ENCODE measurements at places on chromosomes 7 and 10. TPM values are rescaled to one million over a fixed set of nuclear protein-coding genes. Genes with fewer than 3 reads are reported as not detected.

CUZD1 gene
- total RNA-seq, result 1.8 TPM

DNA sequence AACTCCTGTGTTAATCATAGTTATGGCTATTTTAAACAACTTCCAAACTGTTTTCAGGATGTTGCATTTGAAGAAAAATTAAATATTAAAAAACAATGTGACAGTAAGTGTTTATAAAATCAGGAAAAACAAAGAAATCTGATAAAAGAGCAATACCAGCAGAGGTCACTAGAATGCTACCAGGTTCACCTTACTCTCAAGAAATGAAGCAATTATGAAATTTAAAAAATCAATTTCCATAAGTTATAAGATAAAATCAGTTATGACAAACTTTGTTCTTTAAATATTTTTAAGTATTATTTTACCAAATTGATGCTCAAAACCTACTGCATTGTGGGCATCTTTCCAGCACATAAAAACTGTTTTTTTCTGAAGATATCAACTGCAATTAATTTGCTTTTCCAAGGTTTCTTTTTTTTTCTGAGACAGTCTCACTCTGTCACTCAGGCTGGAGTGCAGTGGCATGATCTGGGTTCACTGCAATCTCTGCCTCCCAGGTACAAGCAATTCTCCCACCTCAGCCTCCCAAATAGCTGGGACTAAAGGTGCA lies 50.7 kb upstream of the RHEB start:
- no peak for DNase-seq
- H3K4me3 ChIP-seq, result no peak overlapping the region
- H3K36me3 ChIP-seq, result peaks cover 3% of the 10 kb centered on the region
- no peak overlapping the region for H3K27ac ChIP-seq
- H3K27me3 ChIP-seq, result no peaks in the 10 kb centered on the region

DNA sequence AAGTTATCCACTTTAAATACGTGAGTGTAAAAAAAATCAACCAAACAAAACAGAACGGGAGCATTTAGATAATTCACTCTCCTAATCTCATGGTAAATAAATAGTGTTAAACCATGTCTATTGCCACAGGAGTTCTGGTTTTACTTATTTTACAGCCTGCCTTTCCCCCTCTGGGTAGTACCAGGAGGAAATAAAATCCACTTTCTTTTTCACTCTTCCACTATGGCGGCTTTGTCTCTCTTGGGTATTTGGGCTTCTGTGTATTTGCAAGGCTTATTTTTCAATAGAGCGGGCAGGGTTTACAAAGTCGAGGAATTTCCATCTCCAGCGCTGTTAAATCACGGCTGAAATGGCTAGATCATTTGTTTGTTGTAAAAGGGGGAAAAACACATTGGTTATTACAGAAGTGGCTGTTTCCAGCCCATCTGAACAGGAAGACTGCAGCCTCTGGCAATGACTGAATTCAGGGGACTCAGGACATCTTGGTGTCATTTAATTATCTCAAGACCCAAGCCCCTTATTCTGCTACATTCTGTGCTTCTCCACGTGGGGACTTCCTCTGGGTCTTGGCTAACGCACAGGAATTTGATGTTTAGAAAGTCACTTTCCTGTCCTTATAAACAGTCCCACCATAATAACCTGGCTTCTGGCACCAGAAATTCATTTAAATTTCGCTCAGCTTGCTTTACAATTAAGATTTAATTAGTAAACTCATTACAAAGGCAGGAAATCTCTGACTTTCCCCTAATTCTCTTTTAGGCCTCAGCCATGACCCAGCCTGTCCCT lies 323.9 kb downstream of the GATA3 start:
- no peaks in the 10 kb centered on the region for H3K27me3 ChIP-seq
- peaks cover 10% of the 10 kb centered on the region for H3K36me3 ChIP-seq
- no peak overlapping the region for H3K4me3 ChIP-seq
- no peak overlapping the region for H3K27ac ChIP-seq

GRCh38 chr7:101555921-101556275 lies 73.2 kb downstream of the MYL10 start:
- H3K27ac ChIP-seq, result no peak overlapping the region
- no peaks in the 10 kb centered on the region for H3K4me1 ChIP-seq
- no peaks in the 10 kb centered on the region for H3K27me3 ChIP-seq
- no peak for DNase-seq
- H3K36me3 ChIP-seq, result no peaks in the 10 kb centered on the region
- no peak overlapping the region for H3K4me3 ChIP-seq

DNA sequence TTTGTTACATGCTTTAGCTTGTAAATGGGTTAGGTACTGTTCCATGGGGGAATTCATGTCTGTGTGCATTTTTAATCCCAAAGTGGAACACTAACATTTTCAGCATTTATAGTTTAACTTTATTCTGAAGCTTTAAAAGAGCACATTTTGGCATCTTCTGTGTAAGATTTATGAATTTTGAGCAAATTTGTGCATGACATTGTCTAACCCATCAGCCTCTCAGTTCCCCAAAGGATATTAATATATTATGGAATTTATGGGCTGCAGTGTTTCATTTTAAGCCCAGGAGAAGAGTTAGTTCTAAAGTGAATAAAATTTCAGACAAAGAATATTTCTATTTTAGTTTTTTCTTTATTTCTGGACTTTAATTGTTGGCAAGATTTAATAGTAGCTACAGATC lies 421.4 kb downstream of the PLXDC2 start:
- no peak for DNase-seq
- H3K4me3 ChIP-seq, result no peak overlapping the region
- no peaks in the 10 kb centered on the region for H3K27me3 ChIP-seq
- H3K4me1 ChIP-seq, result no peaks in the 10 kb centered on the region

DNA sequence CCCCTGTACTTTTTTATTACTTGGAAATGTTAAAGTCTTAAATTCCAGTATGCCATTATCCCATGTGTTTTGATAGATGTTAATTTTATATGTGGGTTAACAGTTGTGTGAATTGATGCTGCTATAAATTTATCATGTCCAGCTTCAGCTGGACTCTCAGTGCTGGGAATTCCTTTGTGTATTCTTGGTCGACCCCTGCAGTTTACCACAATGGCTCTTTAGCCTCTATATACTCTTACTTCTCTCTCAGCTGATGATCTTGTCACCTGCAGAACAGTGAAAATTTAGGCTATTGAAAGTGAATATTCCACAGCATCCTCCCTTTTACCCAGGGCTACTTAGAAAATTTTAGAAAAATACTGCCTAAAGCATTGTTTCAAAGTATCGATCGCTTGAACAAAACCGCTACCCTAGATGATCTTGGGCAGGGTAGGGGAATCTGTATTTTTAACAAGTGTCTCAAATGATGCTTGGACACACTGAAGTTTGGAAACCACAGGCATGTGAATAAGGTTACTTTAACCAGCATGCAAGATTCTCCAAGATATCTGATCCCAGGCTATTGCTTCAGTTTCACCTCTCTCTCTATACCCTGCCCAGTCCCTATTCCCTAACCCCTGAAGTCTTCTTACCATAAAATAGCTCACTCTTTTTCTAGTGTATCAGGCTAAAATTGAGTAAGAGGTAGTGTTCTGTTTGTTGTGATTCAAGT lies 25.4 kb downstream of the LCOR start:
- no peak overlapping the region for H3K4me3 ChIP-seq
- DNase-seq, result no peak
- no peaks in the 10 kb centered on the region for H3K27me3 ChIP-seq
- H3K27ac ChIP-seq, result no peak overlapping the region
- peaks cover 30% of the 10 kb centered on the region for H3K36me3 ChIP-seq

DNA sequence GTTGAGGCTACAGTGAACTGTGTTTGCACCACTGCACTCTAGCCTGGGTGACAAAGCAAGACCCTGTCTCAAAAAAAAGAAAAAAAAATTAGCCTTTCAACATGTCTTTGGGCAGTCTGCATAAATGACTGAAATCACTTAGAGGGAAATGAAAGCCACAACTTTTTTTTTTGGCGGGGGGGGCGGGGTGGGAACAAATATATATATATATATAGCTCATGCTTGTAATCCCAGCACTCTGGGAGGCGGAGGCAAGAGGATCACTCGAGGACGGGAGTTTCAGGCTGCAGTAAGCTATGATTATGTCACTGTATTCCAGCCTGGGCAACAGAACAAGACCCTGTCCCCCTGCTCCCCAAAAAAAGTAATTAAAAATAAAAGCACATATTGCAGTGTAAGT lies 23.4 kb upstream of the MICU1 start:
- no peaks in the 10 kb centered on the region for H3K36me3 ChIP-seq
- H3K27me3 ChIP-seq, result peaks cover 10% of the 10 kb centered on the region
- no peak overlapping the region for H3K27ac ChIP-seq

DNA sequence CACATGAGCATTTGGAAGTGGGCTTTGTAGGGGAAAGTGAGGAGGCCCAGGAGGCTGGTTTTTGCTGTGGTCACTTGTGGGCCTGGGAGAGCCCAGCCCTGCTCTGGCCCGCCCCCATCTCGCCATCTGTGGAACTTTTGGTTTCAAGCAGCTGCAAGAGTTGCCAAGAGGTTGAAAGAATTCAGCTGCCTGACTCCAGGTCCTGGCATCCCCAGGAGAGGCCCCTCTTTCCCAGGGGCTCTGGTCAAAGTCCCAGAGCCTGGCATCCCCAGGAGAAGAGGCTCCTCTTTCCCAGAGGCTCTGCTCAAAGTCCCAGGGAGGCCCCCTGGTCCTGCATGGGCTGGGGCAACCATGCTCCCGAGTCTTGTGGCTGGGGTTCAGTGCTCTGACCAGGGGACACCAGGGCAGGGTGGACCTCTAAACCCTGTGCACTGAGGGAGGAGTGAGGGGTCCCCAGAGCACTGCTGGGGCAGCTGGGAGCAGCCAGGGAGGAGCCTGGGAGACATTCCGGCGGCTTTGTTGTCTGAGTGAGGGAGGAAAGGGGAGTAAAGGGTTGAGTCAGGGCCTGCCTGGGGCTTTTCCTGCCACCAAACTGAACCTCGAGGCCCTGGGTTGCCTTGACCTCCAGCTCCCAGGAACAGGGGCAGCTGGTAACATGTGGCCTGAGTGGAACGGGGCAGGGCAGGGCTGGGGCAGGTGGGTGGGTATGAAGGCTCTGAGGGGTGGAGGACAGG lies 27.7 kb upstream of the CSGALNACT2 start:
- no peak overlapping the region for H3K27ac ChIP-seq
- no peaks in the 10 kb centered on the region for H3K36me3 ChIP-seq
- peaks cover 29% of the 10 kb centered on the region for H3K4me1 ChIP-seq
- H3K4me3 ChIP-seq, result no peak overlapping the region
- no peak for DNase-seq

PNLIPRP2 gene
- total RNA-seq, result not detected

GRCh38 chr7:87129848-87130247 lies 22.4 kb upstream of the DMTF1 start:
- H3K27me3 ChIP-seq, result peaks cover 5% of the 10 kb centered on the region
- no peak overlapping the region for H3K27ac ChIP-seq
- no peaks in the 10 kb centered on the region for H3K4me1 ChIP-seq
- H3K36me3 ChIP-seq, result no peaks in the 10 kb centered on the region

- H3K4me3 ChIP-seq, result no peak overlapping the region
- no peak overlapping the region for H3K27ac ChIP-seq
- H3K36me3 ChIP-seq, result peaks cover 51% of the 10 kb centered on the region
- no peaks in the 10 kb centered on the region for H3K27me3 ChIP-seq
These were observed 7.7 kb downstream of the GUSB start for GRCh38 chr7:65974191-65974801.

DNA sequence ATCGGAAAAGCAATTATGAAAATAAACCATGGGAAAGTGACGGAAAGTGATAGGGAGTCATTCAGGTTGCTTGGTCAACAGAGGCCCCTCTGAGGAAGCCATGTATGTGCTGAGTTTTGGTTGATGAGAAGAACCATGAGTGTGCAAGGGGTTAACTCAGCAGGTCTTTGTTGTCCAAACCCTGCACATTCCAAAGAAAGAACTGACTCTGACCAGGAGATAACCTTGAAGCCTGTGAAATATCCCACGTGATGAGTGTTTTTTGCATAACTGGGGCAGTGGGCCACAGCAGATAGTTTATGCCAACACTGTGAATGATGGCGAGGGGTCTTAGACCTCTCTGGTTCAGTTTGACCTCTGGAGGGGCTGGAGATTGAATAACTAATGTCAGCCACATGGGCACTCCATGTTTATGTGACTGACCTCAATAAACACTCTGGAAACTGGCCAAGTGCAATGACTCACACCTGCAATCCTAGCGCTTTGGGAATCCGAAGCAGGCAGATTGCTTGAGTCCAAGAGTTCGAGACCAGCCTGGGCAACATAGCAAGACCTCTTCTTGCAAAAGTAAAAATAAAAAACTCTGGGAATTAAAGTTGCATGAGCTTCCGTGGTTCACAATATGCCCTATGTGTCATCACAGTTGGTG lies 154.0 kb upstream of the FOXK1 start:
- H3K36me3 ChIP-seq, result no peaks in the 10 kb centered on the region
- no peak for DNase-seq
- no peak overlapping the region for H3K27ac ChIP-seq
- no peaks in the 10 kb centered on the region for H3K4me1 ChIP-seq
- H3K27me3 ChIP-seq, result no peaks in the 10 kb centered on the region

CDH23 gene
- total RNA-seq, result 1.3 TPM

- no peaks in the 10 kb centered on the region for H3K36me3 ChIP-seq
- H3K4me1 ChIP-seq, result no peaks in the 10 kb centered on the region
- H3K27me3 ChIP-seq, result no peaks in the 10 kb centered on the region
- no peak overlapping the region for H3K4me3 ChIP-seq
- no peak for DNase-seq
These were observed 174.7 kb downstream of the GPR158 start for GRCh38 chr10:25349520-25349919.

GRCh38 chr7:17771901-17772408 lies 168.3 kb downstream of the SNX13 start:
- peaks cover 6% of the 10 kb centered on the region for H3K4me1 ChIP-seq
- DNase-seq, result no peak
- H3K36me3 ChIP-seq, result no peaks in the 10 kb centered on the region
- H3K27ac ChIP-seq, result no peak overlapping the region
- no peak overlapping the region for H3K4me3 ChIP-seq

DNA sequence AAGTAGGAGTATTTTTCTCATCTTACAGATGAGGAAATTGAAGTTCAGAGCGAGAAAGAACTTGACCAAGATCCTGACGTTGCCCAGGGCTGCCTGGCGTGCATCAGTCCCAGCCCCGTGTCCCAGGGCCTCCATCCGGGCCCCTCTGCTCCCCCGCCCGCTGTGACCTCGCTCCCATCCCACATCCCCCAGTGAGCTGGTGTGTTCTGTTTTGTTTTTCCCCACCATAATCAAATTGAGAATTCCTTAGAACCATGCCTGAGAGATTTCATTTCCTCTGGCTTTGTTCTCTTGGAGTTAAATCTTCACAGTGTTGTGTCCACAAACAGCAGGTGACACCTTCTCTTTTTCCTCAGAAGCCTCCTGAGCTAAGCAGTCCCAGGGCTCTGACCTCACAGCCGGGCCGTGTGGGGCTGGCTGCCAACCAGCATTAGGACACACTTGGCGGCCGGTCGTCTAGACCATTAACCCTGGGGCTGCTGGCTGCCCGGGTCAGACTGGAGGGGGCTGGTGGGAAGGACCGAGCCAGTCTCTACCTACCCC lies 44.3 kb downstream of the PFKP start:
- no peaks in the 10 kb centered on the region for H3K4me1 ChIP-seq
- H3K27me3 ChIP-seq, result no peaks in the 10 kb centered on the region
- no peak for DNase-seq

DNA sequence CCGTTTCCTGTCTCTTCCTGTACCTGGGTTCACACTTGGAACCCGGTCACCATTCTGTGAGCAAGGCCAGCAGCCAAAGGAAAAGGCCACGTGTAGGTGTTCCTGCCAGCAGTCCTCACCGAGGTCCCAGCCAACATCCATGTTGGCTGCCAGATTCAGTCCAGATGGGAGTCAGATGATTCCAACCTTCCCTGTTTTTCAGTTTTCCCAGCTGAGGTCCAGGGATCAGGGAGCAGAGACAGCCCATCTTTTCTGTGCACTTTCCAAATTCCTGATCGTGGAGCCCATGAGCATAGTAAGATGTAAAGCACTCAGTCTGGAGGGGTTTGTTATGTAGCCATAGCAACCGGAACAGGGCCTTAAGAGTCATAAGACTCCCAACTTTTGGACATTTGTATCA lies 3.9 kb upstream of the PVRIG start:
- H3K36me3 ChIP-seq, result peaks cover 22% of the 10 kb centered on the region
- no peak overlapping the region for H3K27ac ChIP-seq
- no peak for DNase-seq
- no peaks in the 10 kb centered on the region for H3K27me3 ChIP-seq

Data from activated CD4-positive, alpha-beta memory T cell treated with anti-CD3 and anti-CD28 coated beads, Interleukin-2, amount 10 ng/mL, durations not matched to agents 7 days and 5 days (primary cell).